ENCODE measurements at places on chromosomes 11 and 22. TPM values are rescaled to one million over a fixed set of nuclear protein-coding genes. Genes with fewer than 3 reads are reported as not detected.

DNA sequence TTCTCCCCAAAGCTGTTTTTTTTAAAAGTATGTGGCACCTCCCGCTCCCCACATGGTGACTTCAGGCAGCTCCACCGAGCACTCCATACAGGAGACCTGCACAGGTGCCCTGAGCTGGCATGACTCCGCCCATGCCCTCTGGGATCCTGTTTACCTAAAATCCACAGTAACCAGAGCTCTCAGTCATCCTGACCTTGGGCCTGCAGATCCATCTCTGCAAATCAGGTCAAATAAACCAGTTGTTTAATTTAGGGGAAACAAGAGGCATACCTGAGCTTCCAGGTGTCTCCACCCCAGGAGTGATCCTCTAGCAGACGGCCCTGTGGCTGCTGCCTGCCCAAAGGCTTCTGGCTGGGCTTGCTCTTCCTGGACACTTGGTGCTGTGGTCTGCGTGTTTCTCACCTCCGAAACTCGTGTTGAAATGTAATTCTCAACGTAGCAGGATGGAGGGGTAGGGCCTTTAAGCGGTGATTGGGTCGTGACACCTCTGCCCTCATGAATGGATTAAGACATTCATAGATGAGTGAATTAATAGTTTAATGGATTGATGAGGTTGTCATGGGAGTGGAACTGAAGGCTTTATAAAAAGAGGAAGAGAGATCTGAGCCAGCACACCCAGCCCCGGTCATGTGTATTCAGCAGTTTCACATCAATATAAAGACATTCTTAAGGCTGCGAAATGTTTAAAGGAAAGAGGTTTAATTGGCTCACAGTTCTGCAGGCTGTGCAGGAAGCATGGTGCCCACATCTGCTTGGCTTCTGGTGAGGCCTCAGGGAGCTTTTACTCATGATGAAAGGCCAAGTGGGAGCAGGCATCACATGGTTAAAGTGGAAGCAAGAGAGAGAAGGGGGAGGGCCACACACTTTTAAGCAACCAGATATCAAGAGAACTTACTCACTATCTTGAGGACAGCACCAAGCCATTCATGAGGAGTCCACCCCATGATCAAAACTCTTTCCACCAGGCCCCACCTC, 34.1 kb downstream of the LINC01488 start:
- no peak for DNase-seq

- DNase-seq: no peak
These were observed 3.9 kb downstream of the CTSD start for GRCh38 chr11:1759851-1760220.

DNA sequence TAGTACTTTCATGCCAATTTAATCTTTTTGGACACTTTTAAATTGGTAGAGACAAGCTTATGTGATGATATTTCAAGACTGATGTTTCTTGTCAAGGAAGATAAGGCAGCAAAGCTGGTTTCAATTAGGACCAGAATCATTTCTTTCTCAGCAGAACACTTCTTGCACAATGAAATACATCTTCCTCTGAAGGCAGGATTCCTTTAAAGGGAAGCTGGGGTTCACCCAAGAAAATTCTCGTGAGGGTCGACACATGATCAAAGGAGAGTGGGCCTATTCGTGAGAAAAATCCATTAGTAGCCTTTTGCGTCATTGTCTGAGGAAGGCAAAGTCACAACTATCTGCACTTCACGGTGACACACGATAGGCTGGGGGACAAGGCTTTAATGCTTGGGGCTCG, 17.6 kb downstream of the TTC12 start:
- DNase-seq: no peak

GRCh38 chr22:49148895-49149418, 678.7 kb downstream of the BRD1 start:
- no peak for DNase-seq

- DNase-seq: no peak
These were observed 22.1 kb upstream of the RRAS2 start for GRCh38 chr11:14380947-14381561.

The BIK gene
- total RNA-seq: 2.5 TPM

Measured in urinary bladder (tissue), 4 donors.